NCI-H1694 treated with DMSO at 0.1 percent for 48 hours (cell line): ENCODE measurements at places on chromosomes 6 and 20.

GRCh38 chr6:165834613-165835259 lies 171.7 kb upstream of the PDE10A start:
- DNase-seq, result no peak

DNA sequence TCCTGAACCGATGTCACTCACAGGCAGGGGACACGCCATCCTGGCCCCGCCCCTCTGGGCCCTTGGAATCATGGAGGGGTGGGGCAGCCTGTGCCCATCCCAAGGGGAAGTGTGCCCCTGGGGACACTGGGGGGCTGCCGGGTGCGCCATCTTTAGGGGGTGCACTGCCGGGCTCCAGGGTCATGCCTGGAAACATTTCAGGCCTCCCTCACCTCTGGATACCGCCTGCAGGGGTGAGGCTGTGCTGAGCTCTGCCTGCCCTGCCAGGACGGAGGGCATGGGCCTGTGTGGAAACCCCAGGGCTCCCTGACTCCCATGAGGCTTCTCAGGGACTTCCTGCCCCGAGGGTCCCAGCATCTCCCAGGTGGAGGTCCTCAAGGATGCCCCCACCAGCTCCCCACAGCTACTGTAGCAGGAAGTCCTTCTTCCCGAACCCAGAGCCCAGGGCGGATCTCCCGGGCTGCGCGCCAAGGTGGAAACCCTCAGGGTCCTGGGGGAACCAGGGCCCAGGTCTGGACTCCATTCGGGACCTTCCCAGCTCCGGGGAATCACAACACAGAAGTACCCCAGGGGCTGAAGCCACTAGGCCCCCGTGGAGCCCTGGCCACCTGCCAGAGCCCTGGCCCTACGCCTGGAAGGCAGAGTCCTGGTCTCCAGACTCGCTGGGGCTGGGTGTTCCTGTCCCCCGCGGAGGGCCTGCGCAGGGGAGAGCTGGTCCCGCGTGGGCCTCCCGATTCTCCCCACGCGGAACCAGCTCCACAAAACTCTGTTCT lies 15.6 kb downstream of the CHRNA4 start:
- DNase-seq, result no peak

DNA sequence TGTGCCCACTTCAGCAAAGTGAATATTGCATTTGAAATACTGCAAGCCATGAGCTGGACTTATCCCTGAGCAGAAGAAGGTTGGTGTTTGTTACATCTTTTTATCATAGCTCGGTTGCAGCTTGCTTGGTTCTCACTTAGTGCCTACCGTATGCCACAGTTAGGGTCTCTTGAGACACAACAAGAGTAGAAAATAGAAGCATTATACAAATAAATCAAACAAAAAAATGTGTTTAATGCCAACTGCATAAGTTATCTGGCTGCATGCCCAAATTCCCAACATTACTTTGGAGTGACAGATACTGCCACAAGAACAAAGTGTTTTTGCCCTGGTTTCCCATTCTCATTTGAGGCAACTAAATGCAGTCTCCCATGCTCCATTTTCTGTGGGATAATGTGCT lies 53.9 kb upstream of the LAMP5 start:
- DNase-seq, result no peak

DNA sequence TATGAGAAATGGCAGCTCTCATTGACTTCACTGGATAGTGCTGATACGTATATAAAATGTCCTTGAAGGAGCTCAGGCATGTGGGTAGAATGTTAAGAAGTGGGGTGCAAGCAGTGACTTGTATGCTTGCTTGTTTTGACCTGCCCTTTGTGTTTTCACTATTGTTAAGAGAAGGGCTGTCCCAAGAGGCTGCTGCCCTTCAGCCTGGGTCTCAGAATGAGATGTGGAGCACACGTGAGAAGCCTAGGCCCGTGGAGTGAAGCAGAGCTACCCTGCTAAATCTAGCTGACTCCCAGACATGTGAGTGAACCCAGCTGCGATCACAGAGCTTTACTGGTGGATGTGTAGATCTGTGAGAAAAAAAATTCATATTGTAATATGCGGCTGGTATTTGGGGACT lies 305.3 kb upstream of the RGS17 start:
- no peak for DNase-seq

DNA sequence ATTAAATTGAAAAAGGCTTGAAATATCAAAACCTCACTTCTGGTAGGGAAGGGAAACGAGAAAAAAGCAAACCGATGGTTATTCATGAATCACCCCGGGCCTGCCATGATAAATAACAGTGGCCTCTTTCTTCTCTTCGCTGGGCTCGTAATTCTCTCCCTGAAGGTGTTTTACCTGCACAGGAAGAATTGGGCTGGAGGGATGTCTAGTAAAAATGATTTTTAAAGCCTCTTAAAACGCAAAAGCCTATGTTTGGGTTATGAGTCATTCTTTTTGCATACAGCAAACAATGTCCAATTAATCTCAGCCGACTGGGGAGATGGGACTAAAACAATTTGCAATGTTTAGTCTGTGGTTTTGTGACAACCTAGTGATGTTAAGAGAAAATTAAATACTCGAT lies 16.8 kb downstream of the LINC00237 start:
- no peak for DNase-seq

GRCh38 chr6:54737247-54737646 lies 109.3 kb upstream of the FAM83B start:
- DNase-seq, result no peak

- DNase-seq, result no peak
These were observed 266.6 kb downstream of the COL12A1 start for GRCh38 chr6:74939151-74939708.

DNA sequence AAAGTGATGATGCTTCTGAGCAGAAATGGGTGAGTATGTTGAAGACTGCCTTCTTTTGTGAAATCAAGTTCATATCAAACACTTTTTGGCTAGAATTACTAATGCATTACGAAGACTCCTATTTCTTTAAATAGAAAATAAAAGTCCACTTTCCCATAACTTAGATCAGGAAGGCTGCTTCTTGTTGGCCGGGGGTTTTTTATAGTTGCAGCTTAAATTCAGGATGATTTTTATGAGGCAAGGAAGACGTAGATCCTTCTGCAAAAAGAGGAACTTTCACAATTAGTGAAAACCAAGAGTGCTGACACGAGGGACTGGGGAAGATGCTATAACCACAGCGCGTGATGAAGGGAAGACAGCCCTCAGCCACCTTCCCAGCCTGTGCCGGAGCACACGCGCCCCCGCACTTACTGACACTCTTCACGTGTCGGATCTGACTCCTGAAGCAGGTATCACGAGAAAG lies 206.1 kb upstream of the PRDM1 start:
- DNase-seq, result no peak

DNA sequence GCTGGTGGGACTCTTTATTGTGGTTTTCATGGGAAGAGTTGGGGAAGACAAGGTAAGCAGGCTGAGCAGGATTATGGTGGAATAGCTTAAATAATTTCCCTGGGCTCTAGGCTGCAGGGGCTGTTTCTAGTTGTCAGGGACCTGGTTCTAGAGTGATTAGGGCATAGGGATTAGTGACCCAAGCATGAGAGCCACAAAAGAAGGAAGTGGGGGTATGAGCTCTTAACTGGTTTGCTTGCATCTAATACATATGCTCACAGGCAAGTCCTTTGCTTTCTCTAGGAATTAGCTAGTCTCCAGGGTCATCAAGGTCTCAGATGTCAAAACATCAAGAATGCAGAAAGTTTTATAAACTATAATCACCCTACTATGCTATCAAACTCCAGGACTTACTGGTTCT lies 67.5 kb upstream of the NRN1 start:
- no peak for DNase-seq
